ENCODE measurements at places on chromosomes 1 and 21.

GRCh38 chr1:114979278-114979891, 50.2 kb upstream of the TSHB start:
- DNase-seq = peak; percentile 30

GRCh38 chr1:209187589-209187988, 395.9 kb upstream of the CAMK1G start:
- DNase-seq = no peak

- no peak for DNase-seq
Observed at GRCh38 chr1:202858331-202858730, 30.6 kb downstream of the RABIF start.

- DNase-seq = no peak
Observed at GRCh38 chr1:228975238-228975907, 240.1 kb downstream of the RHOU start.

DNA sequence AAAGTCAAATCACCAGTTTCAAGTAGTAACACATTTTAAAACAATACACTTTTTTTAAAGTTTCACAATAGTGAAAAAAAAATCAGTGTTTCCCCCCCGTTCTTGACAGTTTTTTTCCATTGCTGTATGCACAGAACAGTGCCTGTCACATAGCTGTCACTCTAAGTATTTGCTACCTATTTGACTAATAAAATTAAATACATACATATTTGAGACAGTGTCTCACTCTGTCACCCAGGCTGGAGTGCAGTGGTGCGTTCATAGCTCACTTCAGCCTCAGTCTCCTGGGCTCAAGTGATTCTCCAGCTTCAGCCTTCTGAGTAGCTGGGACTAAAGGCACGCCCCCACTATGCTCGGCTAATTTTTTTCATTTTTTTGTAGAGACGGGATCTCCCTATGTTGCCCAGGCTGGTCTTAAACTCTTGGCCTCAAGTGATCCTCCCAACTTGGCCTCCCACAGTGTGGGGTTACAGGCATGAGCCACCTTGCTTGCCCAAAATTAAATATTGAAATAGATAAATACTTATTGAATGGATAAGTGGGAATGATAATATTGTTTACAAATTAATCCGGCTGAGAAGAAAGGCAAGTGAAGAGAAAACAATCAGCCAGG, 12.6 kb upstream of the RHBG start:
- DNase-seq = no peak

DNA sequence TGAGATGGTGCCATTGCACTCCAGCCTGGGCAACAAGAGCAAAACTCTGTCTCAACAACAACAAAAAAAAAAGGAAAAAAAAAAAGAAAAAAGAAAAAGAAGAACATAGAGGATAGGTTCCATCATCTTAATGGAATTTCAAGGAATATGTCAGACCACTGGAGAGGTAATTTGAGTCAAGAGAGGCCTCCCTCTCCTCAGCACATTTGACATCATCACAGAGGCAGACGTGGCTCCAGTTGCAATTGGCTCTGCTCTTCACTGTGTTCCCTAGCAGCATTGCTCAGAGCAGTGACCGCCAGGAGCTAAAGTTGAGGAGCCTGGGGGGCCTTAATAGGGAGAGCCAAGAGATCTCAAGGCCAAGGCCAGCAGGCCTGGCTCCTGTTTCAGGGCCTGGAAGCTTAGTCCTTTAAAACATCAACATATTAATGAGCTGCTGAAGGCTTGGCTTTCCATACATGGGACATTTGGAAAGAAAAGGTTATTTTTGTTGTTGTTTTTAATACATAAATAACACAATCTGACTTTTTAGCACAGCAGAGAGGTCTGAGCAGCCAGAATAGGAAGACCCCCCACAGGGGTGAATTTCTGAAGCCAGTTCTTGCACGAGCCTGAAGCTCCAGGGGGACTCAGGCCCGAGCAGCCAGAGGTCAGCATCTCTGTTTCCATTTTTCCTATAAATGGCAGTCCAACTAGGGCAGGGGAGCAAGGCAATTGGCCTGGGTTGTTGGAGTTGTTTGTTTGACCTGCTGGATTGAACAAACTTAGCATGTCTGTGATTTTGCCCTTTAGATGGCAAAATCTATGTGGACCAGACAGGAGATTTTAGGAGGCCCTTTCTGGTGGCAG, 118.3 kb upstream of the FGGY start:
- DNase-seq = no peak

DNA sequence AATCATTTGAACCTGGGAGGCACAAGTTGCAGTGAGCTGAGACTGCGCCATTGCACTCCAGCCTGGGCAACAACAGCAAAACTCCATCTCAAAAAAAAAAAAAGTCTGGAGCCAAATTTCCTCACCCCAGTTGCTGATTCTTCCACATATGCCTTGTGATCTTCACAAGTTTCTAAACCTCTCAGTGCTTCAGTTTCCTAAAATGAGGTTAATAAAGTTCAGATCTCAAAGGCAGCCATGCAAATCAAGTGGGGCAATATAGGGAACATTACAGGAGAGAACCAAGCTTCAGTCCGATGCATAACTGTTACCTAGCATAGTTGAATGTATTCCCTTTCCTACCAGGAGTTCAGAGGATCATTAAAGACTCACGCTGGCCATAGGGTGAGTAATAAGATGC, 4.8 kb downstream of the ITLN1 start:
- no peak for DNase-seq

DNA sequence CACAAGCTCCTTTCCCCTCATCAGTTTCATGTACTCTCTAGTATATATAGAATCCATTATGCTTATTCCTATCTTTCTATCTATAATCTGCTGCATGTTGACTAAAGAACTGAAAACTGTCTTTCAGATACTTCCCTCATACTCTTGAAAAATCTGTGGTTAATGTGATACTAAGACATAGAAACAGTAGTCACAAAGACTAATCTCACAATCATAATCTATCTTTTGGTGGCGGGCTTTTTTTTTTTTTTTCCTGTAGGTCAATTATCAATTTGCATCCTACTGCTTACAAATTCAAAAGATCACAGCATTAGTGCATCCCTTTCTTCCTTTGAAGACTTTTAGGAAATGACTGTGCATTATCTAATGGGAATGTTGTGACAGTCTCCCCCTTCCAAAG, 4.7 kb downstream of the UBR4 start:
- no peak for DNase-seq

DNA sequence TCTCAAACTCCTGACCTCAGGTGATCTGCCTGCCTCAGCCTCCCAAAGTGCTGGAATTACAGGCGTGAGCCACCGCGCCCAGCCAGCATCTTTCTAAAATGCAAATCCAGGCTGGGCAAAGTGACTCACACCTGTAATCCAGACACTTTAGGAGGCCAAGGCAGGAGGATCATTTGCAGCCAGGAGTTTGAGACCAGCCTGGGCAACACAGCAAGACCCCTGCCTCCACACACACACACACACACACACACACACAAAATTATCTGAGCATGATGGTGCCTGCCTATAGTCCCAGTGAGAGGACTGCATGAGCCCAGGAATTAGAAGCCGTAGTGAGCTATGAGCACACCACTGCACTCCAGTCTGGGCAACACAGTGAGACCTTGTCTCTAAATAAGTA, 16.8 kb upstream of the PABPC4 start:
- DNase-seq = no peak

DNA sequence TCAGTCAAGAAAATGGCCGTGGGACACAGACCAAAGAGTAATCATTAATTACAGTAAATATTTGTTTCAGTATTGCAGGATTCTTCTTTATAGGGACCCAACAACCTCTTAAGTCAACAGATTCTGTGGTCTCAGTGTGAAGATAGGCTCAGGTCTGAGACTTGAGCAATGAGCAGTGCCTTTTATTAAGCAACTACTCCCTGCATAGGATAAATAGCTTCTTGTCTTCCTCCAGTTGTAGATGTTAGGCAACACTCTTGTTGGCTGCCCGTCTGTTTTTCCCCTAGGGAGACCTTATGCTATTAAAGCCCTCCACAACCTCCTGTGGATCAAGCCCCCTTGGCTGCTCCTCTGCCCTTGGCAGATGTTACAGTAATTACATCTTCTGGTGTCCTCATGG, 1.8 kb upstream of the OMA1 start:
- DNase-seq = no peak

- DNase-seq = no peak
Observed at GRCh38 chr1:8969937-8970336, 24.3 kb downstream of the CA6 start.

- DNase-seq = no peak
Observed at GRCh38 chr1:44554706-44555105, 119.6 kb downstream of the TMEM53 start.

DNA sequence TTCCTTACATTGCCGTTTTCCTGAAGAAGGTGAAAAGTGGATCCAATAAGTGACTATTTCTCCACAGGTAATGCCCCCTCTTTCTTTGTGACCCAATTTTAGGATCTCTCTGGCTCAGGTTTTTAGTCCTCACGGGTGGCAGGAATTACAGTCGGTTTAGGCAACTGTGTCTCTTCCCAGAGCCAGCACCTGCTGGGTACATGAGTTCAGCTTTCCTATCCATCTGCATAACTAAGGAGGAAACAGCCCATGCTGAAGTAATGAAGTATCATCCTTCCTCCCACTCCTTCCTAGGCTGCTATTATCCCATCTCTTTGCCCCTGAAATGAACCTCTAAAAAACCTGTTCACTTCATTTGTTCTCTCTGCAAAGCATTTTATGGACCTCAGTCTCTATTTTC, 544.6 kb downstream of the NEGR1 start:
- DNase-seq = no peak

DNA sequence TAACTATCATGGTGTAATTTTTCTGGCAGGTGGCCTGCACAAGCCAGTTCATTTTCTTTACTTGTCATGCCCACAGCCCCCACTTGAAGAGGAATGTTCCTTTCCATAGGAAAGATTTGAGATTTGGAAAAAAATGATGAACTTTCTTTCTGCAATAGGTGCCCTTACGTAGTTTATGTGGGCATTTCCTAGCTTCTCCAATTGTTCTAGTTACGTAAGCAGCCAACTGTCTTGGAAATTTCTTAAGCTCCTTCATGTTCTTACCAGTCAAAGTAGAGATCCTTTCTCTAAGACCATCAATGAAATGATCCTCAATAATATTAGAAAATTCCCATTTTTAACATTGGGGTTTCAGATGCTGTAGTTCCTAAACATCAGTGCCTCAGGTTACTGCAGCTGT, 109.5 kb upstream of the F3 start:
- no peak for DNase-seq

- no peak for DNase-seq
Observed at GRCh38 chr21:42635848-42636519, 17.4 kb upstream of the PDE9A start.

DNA sequence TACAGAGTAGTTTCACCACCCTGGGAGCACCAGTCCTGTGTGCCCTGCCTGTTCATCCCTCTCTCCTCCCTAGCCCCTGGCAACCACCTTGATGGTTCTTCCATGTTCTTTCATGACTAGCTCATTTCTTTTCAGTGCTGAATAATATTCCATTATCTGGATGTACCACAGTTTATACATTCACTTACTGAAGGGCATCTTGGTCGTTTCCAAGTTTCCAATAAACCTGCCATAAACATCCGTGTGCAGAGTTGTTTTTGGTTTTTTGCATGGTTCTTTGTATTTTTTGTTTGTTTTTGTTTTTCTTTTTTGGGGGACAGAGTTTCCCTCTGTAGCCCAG, 13.9 kb downstream of the TIAM1 start:
- no peak for DNase-seq

DNA sequence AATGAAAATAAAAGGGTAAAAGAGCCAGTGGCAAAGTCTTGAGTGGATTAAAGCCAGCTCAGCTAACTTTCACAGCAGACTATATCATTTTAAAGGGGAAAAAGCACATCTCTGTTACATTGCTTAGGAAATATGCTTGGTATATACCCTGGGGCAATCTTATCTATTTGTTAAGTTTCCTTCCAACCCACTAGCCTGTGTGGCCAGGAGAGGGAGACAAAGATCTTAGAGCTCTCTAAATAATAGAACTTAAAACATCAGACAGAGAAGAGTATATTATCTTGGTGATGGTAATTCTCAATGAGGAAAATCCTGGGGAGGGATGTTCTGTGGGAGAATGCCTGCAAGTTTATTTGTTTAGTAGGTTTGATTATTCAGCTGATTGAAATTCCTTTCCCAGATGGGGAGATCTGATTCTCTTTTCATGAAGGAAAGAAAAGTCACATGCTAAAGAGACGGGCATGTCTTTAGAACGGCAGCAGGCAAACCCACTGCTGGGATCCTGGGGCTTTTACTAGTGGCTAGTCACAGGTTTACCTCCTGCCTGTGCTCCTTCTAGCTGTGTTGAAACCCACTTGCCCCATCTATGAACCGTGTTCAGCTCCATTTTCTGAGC, 3.6 kb downstream of the KCNE2 start:
- DNase-seq = peak; percentile 32

GRCh38 chr1:14142397-14143100, 442.6 kb downstream of the PRDM2 start:
- peak; percentile 89 for DNase-seq

- DNase-seq = no peak
Observed at GRCh38 chr1:221743416-221744208, 1.7 kb upstream of the DUSP10 start.

DNA sequence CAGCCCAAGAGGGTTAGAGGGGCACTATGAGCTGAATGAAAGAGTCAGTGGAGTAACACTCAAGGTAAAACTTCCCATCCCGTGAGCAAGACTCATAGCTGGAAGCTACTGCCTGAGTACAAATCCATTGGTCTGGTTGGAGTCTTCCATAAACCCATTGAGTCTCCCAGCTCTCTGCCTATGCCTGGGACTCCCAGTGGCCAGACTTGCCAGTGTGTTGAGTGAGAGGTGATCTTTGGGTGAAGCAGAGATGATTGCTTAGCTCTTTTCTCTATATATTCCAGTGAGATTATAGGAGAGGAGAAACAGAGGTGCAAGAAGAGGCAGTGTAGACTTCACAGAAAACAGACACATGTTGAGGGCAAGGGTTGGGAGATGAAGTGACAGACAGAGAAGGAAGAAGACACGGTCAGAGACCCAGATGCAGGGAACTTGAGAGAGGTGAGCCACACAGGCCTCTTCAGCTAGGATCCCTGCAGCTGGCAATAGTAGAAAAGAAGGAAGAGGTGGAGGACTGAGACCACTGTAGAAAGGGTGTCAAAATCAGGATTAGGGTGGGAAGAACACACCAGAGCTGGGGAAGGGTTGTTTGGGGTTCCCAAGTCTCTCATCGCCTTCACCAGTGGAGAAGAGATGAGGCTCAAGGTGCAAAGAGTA, 3.7 kb downstream of the FOXD2 start:
- DNase-seq = no peak

- no peak for DNase-seq
Observed at GRCh38 chr1:11443961-11444658, 34.8 kb upstream of the DISP3 start.

GRCh38 chr1:6358757-6359201, 34.8 kb downstream of the ACOT7 start:
- DNase-seq = no peak

DNA sequence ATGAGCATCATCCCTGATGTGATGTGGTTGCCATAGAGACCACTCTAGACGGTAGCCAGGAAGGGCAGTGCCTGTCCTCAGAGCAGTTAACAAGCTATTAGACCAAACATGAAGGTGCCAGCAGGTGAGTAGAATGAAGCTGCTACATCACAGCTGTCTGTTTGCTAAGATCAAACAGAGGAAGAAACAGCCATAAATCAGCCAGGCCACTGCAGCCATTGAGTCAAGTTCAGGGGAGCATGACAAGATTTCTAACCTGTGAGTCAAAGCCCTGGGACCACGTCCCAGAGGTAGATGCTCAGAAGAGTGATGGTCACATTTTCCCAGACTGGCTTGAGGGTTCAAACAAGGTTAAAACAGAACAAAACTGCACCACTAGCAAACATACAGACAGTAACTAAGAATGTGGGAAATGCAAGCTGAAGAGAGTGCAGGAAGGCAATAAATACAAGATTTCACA, 450.6 kb upstream of the DAB1 start:
- DNase-seq = peak; percentile 73

- DNase-seq = peak; percentile 91
Observed at GRCh38 chr1:248858891-248859889, at the start of gene ZNF692. ZNF692 (minus strand) TSS chr1:248859085; CDS start chr1:248858309, 776 bp downstream.

GRCh38 chr1:30342535-30343141, 380.7 kb downstream of the MATN1 start:
- DNase-seq = no peak

Measured in NCI-H2029 (cell line).